ENCODE measurements at places on chromosomes 16 and 17. TPM values are rescaled to one million over a fixed set of nuclear protein-coding genes. Genes with fewer than 3 reads are reported as not detected.

Gene ABCA6
- 0.58 TPM for total RNA-seq

Gene TP53TG3
- not detected for total RNA-seq

Gene IGF2BP1
- 21.9 TPM for total RNA-seq

Gene SCGB1C2
- total RNA-seq: not detected

Gene ANKRD40CL
- not detected for total RNA-seq
